ENCODE measurements at places on chromosomes 11 and 22.

DNA sequence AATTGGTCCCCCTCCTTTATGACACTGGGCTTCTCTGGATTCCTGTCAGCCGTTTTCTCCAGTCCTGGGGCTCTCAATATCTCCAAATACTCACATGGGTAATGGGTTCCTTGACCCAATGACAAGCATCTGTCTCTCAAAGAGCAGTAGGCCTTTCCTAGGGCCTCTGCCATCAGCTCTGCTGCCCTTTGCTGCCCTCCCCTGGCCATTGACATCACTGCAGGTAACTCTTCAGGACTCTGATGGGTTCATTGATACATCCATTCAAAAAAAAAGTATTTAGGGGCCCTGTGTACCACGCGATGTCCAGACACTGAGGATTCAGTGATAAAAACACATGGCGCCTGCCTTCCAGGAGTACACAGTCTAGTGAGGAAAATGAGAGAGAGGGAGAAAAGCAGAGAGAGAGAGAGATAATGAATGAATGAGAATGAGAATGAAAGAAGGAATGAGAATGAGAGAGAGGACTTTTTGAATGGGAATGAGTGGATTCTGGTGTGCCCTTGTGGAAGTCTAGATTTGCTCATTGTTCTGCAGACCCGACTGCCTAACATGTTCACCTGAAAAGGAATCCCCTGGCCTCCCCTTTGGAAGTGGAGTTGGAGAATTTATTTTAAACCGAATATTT is 42.6 kb upstream of the OLFML1 start:
- DNase-seq = peak; percentile 80

- no peak for DNase-seq
Observed at GRCh38 chr22:19641983-19642451, 72.3 kb upstream of the SEPTIN5 start.

GRCh38 chr11:77515483-77515882 is 41.6 kb upstream of the PAK1 start:
- DNase-seq = no peak

DNA sequence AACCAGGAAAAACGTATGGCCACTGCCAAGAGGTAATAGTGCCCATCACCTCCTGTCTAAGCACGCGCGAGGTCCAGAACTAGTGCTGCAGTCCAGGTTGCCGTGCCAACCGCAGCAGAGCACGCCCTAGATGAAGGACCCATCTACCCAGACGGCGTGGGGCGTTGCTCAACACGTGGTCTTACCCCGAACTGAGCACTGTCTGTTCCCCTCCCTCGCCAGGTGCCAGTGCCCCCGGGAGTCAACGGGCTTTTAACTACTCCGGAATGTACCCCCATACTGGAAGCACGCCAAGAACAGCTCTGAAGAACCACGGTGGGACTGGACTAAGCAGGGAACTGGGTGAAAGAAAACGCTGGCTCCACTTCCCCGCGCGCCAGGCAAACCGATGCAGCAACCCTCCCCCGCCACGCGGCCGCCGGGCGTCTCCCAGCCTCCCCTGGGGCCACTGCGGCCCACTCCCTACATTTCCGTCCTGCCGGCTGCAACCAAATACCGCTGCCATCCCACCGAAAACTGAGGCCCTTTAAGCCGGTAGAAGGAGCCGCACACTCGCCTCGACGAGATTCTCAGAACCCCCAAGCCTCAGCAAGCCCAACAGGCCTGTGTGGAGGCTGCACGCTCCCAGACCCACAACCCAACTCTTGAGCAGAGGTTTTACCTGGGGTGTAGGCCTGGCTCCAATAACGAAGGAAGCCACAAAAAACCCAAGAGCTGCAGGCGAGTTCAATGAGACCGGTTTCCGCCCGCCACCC is at the start of gene HSPA8:
Gene HSPA8 (minus strand): TSS at position 734 of the 755 bp plus-strand sequence. CDS start 812 bp downstream, outside the sequence.
- no peak for DNase-seq

DNA sequence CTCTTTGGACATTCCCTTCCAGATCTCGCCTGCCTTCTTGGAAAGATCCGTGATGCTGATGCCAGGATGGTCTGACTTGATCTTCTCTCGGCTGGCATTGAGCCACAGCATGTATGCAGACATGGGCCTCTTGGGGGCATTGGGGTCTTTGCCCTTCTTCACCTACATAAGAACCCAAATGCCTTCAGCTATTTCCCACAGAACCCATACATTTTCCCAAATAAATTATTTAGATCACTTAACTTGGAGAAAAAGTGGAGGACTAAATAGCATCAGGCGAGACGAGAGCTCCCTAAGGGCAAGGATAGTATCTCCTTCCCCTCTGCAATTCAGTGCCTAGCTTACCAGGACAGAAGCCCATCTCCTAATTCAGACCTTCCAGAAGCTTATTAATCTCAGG is 3.0 kb upstream of the TNKS1BP1 start:
- DNase-seq = no peak

GRCh38 chr11:65718531-65718930 is 2.1 kb downstream of the RNASEH2C start:
- no peak for DNase-seq

DNA sequence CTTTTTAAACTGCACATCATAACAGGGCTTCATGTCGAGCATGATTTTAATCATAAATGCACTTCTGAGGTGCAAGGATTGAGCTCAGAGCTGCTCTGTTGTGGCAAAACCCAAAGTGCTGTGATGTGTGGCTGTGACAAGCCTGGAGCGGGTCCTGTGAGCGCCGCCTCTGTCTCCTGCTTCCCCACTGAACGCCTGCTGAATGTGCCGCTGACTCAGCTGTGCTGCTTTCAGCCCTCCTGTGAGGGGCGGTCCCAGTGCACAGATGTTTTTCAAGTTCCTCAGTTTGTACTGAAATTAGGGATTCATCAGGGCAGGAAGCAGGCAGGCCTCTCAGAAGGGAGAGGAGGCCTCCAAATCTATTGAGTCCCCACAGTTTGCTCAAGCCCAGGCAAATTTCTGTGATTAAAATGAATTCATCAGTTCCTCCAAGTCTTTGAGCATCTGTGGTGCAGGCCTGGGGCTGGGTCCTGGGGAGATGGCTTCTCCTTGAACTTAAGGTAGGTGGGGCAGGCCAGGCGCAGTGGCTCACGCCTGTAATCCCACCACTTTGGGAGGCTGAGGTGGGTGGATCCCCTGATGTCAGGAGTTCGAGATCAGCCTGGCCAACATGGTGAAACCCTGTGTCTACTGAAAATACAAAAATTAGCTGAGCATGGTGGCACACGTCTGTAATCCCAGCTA is 3.0 kb upstream of the GTSE1 start:
- DNase-seq = peak; percentile 94

- no peak for DNase-seq
Observed at GRCh38 chr11:115659061-115659963, 155.1 kb upstream of the CADM1 start.

- no peak for DNase-seq
Observed at GRCh38 chr11:96193745-96194443, 149.1 kb downstream of the MAML2 start.

DNA sequence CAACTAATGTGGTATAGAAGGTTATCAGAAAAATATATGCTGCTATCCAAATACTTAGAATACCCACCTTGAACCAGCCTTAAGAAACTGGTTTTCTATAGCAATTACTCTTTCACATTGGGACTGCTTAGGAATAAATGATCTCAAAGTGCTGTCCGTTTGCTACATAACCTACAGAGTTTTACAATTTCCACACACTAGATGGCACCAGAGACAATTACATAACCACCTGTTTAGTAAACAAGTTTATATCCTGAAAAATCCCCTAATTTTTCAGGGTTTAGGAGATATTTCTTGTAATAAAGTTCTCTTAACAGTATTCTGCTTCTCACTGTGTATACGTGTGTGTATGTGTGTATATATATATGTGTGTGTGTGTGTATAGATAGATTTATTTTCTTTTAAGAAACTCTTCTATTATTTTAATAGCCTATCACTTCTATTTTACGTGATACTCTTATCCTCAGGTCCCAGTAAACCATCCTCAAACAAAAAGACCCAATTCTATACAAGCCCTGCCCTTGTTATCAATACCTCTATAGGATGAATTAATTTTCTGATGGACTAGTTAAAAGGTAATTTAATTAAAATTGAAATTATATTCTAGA is 6.7 kb upstream of the OR5I1 start:
- DNase-seq = no peak

- DNase-seq = no peak
Observed at GRCh38 chr11:8261921-8262551, 1.6 kb downstream of the LMO1 start.

- peak; percentile 50 for DNase-seq
Observed at GRCh38 chr11:75635066-75635862, 33.6 kb downstream of the MAP6 start.

Measured in foreskin fibroblast (primary cell).